ENCODE measurements at places on chromosomes 13 and 19. TPM values are rescaled to one million over a fixed set of nuclear protein-coding genes. Genes with fewer than 3 reads are reported as not detected.

Gene LILRA5
- 6.7 TPM for total RNA-seq

Gene SCAMP4
- total RNA-seq, result 47.0 TPM

Gene CGB8
- total RNA-seq, result not detected

Gene CYP2B6
- total RNA-seq, result not detected

Gene RUBCNL
- 2.9 TPM for total RNA-seq

Gene SHANK1
- total RNA-seq, result under 0.01 TPM

Gene ADGRE3
- total RNA-seq, result not detected

DNA sequence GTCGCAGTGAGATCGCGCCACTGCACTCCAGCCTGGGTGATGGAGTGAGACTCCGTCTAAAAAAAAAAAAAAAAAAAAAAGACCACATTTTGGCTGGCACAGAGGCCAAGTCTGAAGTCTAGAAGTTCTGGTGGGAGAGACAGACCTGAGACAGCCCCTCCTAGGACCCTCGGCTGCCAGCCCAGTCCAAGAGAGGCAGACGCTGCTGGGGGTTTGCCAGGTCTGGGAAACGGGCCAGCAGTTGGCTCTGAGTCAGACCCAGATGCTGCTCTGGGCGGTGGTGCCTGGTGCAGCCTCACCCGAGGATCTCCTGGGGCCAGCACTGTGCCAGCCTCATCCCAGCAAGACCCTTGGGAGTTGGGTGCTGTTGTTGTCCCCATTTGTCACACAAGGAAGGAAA is 5.8 kb downstream of the FCHO1 start:
- peak; percentile 87 for DNase-seq

DNA sequence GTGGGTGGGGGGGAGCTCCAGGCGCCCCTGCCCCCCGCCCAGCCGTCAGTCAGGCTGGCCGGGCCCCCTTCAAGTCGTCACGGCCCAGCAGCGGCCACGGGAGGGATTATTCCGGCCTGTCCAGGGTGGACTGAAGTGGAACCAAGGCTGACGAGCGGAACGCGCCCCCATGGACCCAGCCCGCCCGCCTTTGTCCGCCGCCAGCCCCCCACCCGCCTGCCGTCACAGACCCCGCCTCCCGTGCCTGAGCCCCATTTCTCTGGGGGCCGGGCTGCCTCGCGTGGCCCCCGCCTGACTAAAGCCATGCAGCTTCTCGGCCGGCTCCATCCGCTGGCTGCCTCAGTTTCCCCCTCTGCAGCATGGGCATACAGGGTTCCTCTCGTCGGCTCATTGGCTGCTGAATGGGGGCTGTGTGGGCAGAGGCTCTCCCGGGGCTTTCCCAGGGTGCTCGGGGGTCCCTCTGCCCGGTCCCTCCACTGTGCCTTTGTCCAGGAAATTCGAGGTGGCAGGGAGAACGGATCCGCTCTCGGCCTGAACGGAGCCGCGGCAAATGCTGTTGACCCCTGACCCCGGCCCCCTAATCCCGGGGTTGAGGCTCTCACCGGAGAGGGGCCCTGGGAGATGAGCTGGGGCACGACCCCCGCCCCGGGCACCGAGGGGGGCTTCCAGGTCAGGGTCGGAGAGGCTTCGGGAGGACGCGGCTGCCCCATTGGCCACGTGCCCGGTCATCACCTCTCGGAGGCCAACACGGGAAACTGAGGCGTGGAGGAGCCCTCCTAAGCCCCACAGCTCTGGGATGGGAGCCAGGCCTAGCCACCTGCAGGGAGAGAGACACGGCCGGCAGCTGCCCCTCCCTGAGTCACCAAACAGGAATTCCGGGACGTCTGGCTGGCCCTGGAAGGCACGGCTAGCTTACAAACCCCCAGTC is 27.4 kb downstream of the EFNA2 start:
- DNase-seq, result no peak

Gene KLK10
- not detected for total RNA-seq

- no peak for DNase-seq
Measured at GRCh38 chr13:99911069-99911964, 60.2 kb downstream of the ZIC5 start.

DNA sequence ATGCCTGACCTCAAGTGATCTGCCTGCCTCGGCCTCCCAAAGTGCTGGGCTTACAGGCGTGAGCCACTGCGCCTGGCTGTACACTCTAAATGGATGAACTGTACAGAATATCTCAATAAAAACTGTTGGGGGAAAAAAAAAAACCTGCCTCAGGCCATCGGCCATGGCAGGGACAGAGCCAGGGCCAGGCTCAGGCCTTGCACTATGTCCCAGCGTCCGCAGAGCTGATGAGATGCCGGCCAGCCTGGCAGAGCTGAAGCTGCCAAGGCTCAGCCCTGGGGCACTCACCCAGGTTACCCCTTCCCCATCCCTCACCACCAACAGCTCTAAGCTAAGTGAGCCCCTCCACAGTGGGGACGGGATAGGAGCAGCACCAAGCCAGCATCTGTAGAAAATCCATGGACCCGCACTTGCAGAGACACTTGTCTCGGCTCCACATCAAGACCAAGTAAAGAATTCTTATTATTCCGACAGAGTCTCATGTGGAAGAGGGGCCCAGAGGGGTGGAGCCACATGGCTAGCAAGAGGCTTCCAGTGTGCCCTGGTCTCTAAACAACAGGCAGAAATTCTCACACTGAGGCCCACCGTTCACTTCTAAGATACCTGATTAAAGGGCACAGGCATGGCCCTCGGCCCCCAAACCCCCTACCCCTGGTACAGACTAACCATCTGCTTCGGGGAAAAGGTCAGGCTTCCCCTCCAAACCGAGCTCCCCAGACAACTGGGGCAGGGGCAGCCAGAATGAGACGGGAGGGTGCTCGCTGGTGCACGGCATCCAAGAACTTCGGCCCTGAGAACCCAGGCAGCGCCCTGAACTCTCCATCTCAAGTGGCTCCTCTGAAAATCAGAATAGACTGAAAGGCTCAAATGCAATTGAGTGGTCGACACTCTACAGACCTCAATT is 5.8 kb downstream of the PPP6R1 start:
- DNase-seq, result no peak

GRCh38 chr13:64314331-64314730 is 2898.7 kb upstream of the PCDH20 start:
- DNase-seq, result no peak
